ENCODE measurements at places on chromosomes 11 and 22.

- DNase-seq, result no peak
Measured at GRCh38 chr11:99554232-99554903, 533.6 kb downstream of the CNTN5 start.

DNA sequence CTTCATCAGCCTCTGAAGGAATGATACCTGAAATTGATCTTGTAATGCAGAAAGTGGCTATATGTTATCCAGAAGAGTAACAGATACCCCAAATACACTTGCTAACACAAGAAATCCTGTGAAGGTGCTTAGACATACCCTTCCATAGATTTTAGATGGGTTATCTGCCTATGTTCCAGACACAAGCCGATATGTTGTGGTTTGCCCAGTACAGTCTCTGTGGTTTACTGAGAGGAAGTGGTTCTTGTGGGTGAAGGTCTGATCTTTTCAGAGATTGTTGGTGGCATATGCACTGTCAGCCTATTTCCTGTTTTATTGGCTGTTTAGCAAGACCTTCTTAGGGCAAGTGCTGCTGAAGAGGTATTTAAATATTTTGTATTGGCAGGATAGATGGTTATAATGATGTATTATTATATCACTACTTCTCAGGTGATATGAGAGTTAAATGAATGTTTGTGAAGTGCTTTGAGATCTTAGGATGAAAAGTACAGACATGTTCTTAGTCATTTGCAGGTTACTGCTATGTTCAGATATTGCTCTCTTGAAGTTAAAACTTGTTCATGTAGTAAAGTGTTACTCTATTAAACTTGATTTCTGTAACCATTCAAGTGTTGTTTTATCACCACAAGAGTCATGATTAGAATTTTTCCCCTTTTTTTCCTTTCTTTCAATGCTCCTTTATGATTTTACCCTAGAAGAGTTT lies 8.2 kb downstream of the ARHGEF12 start:
- DNase-seq, result peak; percentile 83

DNA sequence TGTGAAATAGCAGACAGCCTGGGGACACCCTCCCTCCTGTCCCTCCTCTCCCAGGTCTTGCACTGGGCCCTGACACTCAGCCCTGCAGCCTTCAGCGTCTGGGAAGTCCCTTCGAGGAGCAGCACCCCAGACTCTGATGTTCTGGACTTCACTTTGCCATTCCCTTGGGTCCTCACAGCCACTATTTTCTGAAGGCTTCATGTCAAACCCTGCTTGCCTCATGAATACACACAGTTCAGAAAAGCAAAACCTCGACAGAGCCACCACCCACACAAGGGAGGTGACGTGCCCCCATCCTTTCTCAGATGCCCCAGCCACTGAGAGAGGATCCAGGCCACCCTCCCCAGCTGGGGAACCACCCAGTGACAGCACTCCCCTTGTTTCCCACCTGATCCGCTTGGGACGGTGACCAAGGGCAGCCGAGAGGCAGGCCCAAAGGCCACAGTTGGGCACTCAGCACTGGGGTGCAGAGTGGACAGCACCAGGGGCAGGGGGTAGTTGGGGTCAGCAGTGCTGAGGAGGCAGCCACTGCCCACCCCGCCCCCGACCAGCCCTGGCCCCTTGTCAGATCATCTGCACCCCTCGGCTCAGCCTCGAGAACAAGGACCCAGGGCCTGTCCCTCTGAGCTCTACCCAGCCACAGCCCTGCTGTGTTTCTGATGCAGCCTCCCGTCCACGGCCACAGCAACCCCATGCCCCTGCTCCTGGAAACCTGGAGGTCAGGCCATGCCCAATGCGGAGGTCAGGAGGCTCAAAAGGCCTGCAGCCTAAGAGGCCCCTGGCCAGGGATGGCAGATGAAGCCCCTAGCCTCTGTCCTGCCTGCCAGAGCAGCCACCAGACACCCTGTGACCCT lies 3.1 kb upstream of the TNNT3 start:
- no peak for DNase-seq

DNA sequence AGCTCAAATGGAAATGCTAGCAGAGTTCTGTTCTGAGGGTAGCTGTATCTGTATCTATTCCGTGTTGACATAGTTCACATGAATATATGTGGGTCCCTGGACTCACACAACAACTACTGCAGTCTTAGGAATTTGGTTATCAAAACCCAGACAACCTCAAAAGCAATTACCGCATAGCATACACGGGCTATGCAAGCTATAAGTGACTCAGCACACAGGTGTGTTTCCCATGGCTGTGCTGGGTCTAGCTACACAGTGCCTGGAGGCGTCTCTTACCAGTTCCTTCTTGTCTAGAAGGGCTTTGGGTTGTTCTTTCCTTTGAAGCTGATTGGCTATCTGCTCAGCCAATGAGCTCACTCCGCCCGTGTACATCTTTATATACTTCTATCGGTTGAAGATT lies 98.2 kb upstream of the BID start:
- no peak for DNase-seq

DNA sequence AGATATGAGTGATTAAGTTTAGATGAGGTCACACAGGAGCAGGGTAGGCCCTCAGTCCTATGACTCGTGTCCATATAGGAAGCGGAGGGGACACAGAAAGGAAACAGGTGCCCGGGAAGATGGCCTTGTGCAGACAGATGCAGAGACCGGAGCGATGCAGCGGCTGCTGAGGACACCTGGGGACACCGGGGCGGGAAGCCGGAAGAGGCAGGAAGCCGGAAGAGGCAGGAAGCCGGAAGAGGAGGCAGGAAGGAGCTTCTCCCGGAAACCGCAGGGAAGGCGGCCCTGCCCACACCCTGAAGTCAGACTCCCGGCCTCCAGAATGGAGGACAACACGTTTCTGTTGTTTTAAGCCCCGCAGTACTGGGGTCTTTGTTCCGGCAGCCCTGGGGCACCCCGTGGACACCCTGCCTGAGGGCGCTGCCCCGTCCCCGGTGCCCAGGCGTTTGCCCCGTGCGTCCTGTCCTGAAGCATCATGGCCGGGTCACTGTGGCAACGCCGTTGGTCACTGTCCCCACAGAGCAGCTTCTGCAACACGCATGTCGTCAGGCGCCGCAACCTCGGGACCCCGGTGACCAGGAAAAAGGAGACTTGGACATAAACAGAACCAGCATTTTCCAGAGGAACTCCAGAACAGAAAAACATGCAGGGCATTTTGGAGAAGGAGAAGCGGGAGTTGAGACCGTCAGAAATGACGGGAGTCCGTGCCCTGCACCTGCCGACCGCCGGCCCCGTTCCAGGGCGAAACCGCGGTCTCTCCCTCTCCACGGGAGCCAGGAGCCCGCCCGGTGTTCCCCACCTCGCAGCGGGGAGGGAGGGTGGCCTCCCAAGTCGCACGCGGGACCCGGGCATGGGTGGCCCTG lies 103.4 kb downstream of the BRD1 start:
- no peak for DNase-seq

GRCh38 chr11:28808771-28809170 lies 700.6 kb downstream of the METTL15 start:
- DNase-seq, result no peak

DNA sequence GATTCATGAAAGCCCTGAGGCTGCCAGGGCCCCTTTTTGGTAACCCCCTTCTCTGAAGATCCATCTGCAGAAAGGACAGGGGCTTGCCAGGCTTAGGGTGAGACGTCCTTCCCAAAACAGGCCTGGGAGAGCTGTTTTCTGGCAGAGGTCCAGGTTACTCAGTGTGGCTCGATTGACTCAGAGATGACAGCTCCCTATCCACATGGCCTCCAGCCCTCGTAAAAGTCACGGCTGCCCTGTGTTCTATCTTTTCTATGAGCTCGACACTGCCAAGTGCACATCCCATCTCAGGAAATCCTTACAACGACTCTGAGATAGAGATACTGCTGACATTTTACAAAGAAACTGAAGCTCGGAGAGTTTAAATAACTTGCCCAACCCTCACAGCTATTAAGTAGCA lies 20.4 kb downstream of the ADAMTS8 start:
- peak; percentile 94 for DNase-seq

GRCh38 chr11:128046213-128046612 lies 541.1 kb downstream of the ETS1 start:
- DNase-seq, result no peak

DNA sequence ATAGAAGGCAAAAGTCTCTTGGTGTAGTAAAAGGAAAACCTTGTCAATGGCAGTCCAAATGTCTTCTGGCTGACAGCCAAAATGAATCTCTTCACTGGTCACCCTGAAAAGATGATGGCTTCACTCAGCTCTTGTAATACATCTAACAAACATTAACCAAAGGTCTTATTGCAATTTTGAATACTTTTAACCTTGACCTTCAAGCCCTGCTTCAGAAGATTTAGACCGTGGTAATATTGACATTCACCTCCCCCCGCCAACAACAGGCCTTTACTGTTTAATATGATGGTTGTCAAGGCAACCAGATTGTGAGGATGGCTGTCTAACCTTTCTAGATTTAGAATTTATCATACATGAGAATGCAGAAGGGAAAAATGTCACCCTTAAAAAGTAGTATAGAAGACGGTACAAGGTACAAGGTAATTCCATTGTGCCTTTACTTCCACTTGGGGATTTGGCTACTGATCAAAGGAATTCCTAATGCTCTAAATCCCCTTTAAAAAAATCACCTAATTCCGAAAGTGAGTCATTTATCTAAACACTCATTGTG lies 342.3 kb downstream of the LARGE1 start:
- no peak for DNase-seq

DNA sequence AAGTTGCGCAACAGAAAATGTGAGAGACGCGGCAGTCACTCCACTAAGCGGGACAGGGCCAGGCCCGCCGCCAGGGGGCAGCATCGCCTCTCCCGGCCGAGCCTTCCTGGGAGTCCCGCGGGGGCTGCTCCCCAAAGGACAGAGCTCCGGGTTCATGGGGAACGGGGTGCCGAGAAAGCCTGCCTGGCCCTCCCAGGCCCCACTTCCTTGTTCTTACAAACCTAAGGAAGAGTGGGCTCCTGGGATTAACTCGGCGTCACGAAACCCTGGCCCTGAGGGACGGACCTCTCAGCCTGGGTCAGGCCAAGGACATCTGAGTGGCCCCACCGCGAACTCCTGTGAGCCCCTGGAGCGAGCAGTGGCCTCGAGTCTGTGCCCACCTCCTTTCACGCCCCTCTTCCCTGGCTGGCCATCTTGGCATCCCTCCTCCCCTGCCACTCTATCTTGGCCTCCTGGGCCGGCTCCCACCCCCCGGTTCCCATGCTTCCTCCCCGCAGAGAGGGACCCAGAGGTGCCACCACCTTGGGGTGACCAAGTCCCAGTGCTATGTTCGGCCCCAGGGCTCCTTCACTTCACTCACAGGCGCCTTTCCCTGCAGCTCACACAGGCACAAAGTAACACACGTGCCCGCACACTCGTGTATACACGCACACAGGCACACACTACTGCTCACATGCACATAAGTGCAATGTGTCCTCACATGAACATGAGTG lies 99.9 kb upstream of the FGF3 start:
- peak; percentile 66 for DNase-seq

GRCh38 chr11:10807493-10808234 lies 1.1 kb downstream of the EIF4G2 start:
- DNase-seq, result peak; percentile 61

DNA sequence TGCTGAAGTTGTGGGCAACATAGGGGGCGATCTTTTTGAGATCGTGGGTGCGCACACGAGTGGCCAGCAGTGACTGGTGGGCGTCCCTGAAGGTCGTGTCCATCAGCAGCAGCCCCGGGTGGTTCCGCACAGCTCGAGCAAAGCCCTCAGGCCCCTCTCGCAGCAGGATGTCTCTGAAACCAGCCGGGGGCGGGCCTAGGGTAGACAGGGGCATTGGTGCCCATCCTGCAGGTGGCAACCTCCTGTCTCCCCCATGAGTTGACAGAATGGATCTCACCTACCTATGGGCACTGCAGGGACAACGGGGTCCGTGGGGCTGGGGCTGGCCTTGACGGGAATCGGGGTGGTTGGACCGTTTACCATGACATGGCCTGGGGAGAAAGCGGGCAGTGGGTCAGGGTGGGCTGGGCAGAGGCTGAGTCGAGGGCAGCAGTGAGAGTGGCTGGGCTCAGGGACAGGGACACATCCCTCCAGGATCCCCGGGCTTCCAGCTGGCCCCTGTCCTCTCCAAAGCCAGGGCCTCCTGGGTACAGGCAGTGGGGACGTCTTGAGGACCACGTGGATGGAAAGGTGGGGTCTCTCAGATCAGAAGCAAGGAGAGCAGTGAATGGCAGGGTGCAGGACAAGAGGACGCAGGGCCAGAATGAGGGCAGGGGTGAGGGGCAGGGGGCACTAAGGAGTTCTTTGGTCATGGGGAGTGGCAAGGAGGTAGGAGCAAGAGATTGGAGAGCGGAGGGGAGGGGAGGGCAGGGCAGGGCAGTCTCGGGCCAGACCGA lies 4.2 kb upstream of the LRFN4 start:
- no peak for DNase-seq

- no peak for DNase-seq
Measured at GRCh38 chr11:131561501-131561900, 191.1 kb downstream of the NTM start.

DNA sequence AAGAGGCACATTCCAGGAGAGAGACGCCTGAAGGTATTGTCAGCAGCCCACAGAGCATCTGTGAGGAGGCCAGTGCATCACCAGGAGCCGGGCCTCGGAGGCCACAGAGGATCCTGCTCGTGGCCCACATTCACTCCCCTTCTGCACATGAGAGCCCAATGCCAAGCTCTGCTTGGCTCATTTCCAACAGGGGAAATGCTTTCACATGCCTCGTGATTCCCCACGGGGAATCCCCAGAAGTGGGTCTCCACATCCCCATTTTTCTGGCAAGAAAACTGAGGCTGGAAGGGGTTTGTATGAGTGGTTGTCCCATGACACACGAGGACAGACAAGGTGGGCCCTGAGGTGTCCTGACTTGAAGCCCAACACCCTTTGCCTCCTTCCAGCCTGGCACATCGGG lies 34.4 kb downstream of the TP53I11 start:
- DNase-seq, result no peak

DNA sequence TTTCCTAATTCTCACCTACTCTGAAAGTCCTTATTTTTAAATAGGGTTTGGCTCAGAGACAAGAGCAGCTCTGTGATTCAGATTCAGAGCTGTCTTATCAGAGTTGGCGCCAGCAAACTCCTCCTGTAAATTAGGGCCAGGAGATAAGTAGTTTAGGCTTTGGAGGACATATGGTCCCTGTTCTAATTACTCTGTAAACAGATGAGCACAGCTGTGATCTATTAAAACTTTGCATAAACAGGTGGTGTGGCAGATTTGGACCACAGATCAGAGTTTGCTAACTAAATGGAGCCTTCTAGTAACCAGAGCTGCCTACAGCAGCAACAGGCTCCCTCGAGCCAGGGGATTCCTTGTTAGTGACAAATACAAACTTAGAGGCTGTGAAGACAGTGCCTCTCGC lies 27.9 kb downstream of the YPEL1 start:
- no peak for DNase-seq

GRCh38 chr11:10514709-10515108 lies 26.3 kb downstream of the RNF141 start:
- peak; percentile 64 for DNase-seq

GRCh38 chr11:14677146-14677545 lies 33.5 kb downstream of the PDE3B start:
- DNase-seq, result no peak

DNA sequence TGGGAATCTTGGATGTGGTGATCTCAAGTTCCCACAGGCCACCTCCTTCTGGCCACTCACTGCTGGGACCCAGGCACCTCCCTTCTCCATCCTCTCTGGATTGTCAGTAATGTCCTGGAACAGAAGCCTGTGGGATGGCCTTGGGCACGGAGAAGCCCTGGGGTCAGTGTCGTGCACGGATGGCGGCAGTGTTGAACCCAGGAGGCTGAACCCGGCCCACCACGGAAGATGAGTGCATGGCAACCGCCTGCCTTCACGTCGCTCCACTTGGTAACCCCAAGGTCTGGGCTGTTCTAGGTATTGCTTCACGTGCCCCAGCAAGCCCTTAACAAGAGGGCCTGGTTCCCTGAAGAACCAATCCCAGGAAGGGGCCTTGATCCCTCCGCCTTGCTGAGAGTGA lies 7.1 kb downstream of the THYN1 start:
- no peak for DNase-seq

All from EL (cell line).